ENCODE measurements at places on chromosomes 7 and 10.

- no peak for DNase-seq
Observed at GRCh38 chr7:87874066-87874465, 2.1 kb downstream of the SLC25A40 start.

DNA sequence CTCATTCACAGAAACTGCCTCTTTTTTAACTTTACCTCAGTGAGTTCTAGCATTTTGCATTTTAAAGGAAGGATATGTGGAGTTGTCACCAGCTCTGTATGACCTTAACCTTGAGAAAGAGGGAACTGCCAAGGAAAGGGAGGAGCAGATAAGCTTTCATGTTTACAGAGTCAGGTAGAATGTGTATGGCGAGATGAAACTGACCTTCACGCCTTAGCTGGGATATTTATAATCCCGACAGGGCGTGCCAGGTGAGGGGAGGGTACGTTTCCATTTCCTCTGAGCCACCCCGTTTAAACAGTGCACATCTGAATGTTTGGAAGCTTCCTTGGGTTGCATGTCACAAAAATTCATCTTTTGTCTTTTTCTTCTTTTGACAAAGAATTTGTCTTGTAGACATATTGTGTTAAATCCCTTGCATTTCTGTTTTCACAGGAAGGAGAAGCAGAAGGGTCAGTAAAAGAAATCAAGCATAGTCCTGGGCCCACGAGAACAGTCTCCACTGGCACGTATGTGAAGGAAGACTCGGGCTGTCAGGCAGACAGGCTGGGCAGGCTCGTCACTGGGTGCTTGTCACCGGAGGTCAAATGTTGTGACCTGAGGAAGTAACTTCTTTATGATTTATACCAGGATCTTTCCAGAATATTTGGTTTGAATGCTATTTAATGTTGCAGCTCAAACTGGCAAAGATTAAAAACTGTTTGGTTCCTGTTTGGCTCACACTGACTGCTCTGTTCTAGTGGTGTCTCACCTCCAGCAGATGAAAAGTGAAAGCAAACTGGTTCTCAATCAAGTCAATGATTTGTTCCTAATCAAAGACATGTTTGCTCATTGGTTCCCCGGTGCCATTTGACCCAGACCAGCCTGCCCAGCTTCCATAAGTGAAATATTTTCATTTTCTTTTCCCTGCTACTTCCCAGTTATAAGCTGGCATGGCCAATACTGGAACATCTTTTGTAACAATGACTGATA lies 16.2 kb downstream of the OPTN start:
- no peak for DNase-seq

DNA sequence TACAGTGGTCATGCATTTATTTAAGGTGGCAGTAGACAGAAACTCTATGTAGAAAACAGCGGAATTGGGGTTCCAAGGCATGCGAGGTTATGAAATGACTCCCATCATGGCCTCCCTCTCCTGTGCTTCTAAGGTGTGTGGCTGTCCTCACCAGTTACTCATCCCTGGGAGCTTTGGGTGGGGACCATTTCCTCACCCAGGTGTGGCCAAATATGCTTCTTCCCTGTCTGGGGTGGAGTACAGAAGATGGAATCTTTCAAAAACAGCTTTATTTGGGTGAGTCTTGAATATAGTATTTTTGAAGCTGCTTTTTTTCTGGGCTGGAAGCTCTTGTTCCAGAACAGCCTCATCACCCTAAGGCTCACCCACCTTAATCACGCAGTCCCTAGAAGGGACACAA lies 139.0 kb downstream of the NRF1 start:
- no peak for DNase-seq

DNA sequence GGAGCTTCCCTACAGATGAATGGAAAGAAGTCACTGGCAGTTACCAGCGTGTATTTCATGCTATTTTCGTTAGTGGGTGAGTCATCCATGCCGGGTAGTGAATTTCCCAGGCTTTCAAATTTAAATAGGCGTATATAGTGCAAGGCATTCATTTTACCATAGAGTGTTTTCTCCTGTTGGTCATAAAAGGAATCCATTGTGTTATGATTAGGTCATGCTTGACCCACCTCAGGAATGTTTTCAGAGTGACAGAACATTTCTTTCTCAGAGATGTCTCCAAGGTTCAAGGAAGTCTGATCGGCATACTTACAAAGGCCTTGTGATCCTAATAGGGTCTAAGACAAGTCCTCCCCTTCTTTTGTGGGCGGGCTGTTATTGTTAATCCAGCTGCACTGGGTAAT lies 110.7 kb downstream of the AKR1D1 start:
- no peak for DNase-seq

GRCh38 chr7:112495156-112495788 lies 14.5 kb downstream of the LSMEM1 start:
- DNase-seq = no peak

DNA sequence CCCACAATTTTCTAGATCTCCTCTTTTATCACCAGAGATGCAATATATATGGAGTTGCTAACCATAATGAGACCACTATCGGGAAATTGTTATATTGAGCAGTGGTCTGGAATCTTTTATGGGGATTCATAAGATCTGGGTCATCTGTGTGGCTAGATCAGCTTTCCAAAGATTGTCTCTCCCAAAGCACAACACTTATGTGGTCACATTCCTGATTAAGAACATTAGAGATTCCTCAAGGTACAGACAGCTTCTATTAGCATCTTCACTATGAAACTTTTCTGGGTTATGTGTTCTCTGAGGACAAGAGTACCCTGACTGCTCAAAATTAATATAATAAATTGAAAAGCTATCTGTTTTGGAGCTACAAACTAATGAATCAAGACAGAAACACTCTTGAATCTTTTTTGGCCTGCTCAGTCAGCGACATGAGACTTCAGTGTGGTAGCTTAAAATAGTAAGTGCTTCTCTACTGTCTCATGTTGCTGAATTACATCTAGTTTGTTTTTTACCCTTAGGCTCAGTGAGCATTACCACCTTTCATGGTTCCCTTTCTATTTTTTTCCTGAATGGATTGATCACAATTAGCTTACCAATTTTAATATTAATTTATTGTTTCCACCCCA lies 42.6 kb upstream of the STRIP2 start:
- no peak for DNase-seq

- peak; percentile 91 for DNase-seq
Observed at GRCh38 chr7:102272075-102272916, 14.4 kb upstream of the SH2B2 start.

DNA sequence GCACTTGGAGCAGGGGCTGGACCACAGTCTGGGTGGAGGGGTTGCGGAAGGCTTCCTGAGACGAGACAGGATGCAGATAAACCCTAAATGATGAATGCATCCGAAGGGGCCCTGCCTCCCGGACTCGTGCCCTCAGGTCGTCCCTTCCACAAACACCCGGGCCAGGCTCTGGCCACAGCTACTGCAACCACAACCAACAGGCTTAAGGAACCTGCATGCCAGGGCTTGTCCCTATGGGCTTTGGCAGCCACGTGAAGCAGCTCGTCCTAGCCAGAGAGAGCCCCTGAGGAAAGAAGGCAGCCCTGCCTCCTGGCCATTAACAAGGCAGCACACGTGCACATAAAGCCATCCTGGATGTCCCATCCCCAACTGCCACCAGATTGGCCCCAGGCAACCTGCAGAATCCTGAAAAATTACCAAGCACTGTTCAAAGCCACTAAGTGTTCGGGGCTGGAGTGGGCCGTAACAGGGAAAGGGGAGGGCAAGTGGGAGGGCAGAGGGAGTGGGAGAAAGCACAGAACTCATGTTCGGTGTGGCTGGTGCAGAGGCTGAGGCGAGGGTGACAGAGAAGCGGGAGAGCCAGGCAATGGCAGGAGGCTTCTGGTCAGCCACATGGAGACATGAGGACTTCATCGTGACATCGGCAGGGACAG lies 62.7 kb downstream of the MAD1L1 start:
- no peak for DNase-seq

DNA sequence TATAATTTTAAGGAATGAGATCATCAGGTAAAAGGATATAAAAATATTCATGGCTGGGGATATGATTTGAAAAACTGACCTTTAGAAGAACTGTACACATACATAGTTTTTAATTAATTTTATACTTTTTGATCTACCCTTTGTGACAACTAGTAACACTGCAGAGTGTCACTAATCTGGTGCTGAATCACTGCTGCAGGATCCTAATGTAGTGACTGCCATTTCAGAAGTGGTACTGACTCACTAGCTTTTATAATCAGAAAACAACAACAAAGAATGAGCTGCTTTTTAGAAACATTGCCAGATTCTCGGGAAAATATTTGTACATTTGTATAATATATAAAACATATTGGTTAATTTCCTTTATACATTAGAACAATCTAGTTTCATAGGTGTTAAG lies 110.4 kb downstream of the HIPK2 start:
- no peak for DNase-seq

DNA sequence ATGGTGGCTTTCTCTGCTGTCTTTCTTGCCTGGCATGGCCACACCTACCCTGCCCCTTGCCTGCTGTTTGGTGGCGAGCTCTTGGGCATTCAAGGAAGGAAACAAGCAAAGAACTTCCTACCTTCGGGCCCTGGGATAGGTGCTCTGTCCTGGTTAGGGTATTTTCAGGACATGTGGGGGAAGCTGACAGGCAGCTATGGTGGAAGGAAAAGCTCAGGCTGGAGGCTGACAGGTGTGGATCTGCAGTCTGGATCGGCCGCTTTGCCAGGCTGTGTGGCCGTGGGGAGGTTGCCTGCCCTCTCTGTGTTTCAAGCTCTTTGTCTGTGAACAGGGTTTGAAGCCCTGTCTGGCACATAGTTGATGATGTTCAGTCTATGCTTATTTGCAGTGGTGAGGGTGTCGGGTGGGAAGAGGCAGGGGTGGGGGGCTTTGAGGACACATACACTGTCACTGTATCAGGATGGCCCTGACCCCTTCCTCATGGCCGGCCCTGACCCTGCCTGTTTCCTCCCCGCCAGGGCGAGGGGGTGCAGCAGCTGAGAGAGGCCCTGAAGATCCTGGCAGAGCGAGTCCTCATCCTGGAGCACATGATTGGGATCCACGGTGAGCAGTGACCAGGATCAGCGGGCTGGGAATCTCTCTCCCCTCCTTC lies 73.7 kb downstream of the MYL10 start:
- no peak for DNase-seq

GRCh38 chr10:124599588-124600050 lies 138.0 kb downstream of the LHPP start:
- peak; percentile 11 for DNase-seq

DNA sequence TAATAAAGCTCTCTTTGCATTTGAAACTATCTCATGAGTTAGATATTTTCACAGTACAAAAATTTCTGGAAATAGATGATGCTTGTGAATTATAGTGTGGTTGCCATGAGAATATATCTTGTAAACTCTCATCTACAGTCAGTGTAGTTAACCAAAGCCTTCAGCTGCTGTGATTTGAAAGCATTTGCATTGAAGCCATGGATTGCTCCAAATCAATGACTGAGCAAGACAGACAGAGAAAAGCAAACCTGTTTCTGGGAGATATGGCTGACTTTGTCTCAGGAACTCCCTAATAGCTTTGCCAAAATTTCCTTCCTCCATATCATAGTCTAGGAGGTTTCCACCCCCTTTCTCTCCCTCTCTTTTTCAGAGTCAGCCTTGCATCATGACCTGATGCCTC lies 955.3 kb downstream of the REEP3 start:
- DNase-seq = no peak

DNA sequence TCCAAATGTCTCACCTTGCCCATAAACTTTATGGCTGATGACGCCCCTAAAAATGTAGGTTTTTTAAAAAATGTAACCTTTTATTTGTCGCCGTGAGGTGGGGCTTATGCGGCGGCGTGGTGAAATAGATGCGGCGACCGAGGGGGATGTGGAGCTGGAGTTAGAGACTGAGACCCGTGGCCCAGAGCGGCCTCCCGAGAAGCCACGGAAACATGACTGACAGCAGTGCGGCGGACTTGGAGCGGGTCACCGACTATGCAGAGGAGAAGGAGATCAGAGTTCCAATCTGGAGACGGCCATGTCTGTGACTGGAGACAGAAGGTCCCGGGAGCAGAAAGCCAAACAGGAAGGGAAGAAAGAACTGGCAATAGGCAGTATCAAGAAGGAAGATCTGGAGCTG lies 46.5 kb downstream of the C7orf33 start:
- no peak for DNase-seq

DNA sequence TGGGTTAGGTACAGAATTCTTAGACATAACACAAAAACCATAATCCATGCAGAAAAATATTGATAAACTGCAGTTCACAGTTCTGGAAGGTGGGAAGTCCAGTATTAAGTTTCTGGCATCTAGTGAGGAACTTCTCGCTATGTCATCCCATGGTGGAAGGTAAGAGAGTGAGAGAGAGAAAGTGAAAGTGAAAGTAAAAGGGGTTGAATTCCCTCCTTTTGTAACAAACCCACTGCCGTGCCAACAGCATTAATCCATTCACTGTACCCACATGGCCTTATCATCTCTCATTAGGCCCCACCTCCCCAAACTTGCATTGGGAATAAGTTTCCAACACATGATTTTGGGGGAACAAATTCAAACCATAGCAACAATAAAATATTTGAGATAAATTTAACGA lies 17.1 kb downstream of the ZNF485 start:
- DNase-seq = no peak

DNA sequence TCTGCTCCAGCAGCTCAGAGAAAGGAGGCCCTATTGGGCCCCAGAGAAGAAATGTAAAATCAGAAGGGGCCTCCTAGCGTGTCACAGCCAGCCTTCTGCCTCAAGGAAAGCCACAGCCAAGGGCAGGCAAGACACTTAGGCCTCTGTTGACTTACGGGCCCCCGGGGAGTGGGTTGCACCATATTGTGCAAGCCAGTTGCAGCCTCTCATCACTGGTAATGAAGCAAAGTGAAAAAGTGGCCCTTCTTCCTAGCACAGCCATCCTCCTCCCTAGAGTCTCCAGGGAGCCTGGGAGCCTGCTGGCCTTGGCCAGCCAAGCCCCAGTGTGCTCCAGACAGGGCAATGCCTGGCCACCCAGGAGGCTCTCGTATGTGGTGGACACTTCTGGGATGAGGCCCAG lies 56.2 kb upstream of the GDF10 start:
- no peak for DNase-seq

DNA sequence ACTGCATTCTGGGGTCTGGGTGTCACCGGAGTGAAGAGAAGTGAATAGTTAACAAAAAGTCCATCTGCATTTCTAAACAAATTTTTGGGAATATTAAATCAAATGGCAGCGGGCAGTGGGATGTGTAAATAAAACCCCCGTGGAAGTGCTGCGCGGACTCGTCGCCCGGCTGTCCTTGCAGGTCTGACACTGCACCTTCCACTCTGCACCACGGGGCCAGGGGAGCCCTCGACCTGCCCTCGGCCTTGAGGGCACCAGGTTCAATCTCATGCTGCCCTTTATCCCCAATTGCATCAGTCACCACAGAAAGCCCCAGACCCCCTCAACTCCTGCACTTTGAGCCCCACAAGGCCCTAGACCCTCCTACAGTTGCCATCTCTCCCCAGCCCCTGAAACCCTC lies 6.4 kb upstream of the SMARCD3 start:
- peak; percentile 14 for DNase-seq

GRCh38 chr10:6047847-6048246 lies 14.3 kb downstream of the IL2RA start:
- DNase-seq = no peak
